Fibroblast of the aortic adventitia (primary cell): ENCODE measurements at places on chromosomes 1 and 21.

- DNase-seq = no peak
Measured at GRCh38 chr1:65420590-65421350, at the start of the genes LEPR and LEPROT. LEPR (plus strand) TSS chr1:65420668; CDS start chr1:65565566, 144,898 bp downstream. LEPROT (plus strand) TSS chr1:65420668; CDS start chr1:65420725, 57 bp downstream.

DNA sequence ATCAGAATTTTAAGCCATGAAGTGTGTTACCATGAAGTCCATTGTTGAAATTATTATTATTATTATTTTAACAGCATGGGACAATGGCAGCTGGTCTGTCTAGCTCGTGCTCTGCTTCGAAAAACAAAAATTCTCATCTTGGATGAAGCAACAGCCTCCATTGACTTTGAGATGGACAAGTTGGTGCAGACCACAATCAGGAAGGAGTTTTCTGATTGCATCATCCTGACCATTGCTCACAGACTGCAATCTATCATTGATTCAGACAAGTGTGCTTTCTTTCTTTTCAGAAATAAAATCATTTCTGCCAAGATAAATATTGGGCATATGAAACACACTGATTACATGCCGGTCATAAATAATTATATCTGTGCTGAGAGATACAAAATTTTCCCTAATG lies 21.0 kb downstream of the HSPA13 start:
- DNase-seq = peak; percentile 83

DNA sequence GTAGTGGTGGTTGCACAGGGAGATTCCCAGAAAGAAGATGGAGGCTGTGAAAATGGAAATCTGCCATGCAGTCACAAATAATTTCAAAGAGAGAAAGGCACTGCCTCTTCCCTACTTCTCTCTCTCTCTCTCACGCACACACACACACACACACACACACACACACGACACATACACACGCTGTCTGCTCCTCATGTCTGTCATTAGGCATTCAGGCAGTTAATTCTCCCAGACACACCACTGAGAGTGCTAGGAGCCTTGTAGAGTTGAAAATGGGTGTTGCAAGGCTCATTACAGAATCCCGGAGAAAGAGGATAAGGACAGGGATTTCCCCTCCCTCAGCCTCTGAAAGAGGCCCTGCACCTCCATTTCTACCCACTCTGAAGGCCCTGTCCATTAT lies 47.8 kb upstream of the LRRN2 start:
- no peak for DNase-seq

GRCh38 chr21:34181431-34182039 lies 108.2 kb downstream of the MRPS6 start:
- DNase-seq = no peak

DNA sequence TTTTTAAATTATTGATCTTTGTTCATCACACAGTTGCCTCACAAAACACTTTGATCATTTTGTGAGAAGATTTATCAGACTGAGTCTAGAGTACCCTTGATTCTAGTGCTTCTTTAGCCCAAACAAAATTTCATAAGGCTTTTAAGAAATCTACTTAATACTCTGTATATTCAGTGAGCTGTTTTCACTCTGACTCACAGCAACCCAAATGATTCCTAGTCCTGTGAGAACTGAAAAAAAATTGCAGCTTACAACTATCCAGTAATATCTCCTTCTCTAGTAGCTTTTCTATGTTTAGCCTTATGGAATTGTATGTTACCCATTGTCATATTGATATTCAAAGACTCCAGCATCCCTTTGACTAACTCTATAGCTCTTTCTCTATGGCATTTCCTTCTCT lies 915.6 kb downstream of the AMY1C start:
- DNase-seq = no peak

DNA sequence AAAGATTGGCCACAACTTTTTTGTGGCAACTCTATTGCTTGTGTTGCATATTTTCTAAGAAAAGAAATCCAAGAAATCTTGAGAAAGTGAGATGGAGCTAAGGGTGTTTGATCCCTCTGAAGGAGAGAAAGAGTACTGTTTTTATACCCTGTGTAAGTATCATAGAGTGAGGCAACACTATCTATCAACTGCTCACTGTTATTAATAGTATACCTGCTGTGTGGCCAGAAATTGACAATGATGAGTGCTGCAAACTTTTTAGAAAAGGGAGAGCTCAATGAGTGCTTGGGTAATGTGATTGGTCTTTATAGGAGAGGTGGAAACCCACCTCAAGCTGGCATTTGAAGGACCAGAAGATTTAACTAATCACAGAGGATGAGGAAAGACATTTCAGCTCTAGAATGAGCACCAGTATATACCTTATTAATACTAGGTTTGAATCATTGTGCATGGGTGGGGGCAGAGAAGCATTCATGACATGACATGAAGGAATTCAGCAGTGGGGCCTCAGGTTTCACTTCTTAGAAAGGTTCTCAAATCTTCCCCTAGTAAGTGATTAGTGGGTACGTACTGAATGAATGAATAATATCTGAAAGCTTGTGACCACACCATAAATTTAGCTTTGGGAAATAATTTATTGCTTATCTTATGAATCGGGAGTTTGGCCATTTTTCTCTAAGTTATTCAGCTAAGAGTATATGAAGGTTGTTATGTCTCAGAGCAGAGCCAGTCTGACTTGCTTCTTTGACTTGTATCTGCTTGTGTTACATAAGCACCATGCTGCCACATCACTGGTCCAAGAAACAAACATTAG lies 169.2 kb upstream of the SGIP1 start:
- DNase-seq = peak; percentile 60

- peak; percentile 28 for DNase-seq
Measured at GRCh38 chr1:215056584-215056983, 26.0 kb upstream of the KCNK2 start.

DNA sequence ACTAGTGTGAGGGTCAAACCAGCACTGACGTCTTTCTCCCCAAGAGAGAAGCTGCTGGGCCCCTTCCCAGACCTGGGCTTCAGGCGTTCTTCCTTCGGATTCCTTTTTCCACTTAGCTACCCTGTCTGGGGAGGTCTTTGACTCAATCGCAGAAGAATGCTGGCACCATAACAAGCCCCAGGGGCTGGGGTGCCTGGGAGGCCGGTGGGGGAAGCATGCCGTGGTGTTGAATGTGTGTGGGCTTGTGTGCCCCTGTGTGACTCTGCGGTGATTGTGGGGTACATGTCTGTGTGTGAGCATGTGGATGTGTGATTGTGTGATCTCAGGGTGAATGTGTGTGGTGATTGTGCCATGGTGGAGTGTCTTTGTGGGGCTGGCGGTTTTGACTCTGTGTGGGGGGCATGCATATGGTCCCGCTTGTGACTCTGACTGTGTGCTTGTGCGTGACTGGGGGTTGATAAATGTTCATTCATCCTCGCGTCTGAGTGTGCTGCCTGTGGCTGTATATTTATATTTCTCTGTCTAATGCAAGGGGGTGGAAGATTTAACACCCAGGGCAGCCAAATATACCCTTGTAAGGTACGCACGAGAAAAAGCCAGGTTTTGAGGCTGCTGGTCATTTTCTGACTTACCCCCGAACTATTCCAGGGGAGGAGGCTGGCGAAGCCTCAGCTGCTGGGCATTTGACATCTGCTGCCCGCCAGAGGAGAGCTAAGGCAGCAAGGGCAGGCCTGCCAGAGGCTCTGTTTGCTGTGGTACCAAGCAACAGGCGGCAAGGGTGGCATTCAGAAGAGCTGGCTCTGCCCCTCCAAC lies 1.1 kb upstream of the SYNC start:
- peak; percentile 98 for DNase-seq

- DNase-seq = no peak
Measured at GRCh38 chr1:201945157-201945556, 1.2 kb downstream of the LMOD1 start.

GRCh38 chr1:225851805-225852204 lies 30.4 kb downstream of the TMEM63A start:
- DNase-seq = no peak
